GM12865 (cell line): ENCODE measurements at places on chromosomes 2 and 18.
A peak's percentile ranks its signal among the peaks of the same experiment; 100 is the strongest.

DNA sequence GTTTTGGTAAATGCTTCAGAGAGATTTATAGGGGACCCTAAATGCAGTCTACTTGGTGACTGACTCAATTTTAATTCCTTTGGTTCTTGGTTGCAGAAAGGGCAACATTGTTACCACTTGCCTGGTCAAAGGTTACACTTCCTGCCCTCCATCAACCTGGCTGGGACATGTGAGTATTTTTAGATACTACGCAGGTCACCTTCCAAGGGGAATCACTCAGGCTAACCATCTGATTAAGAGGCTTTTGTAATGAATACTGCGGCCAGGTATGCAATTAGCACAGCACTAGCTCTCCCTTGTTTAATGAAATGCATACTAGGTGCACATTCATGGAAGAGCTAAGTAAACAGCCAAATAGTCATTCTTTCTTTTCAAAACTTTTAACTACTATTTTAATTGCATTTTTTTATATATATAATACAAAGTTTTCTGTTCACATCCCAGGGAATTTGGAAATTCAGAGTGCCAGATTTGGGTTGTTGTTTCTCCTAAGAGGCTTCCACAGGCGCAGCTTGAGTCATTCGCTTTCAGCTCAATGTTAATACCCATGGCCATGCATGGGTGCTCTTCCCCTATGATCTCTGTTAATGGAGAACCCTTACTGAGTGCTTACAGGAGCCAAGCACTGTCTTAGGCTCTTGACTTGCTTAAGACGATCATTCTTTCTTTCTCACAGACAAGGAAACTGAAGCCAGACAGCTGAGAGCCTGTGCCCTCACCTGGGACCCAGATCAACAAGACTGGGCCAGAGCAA, 152.2 kb downstream of the MTX2 start:
- DNase-seq = no peak

DNA sequence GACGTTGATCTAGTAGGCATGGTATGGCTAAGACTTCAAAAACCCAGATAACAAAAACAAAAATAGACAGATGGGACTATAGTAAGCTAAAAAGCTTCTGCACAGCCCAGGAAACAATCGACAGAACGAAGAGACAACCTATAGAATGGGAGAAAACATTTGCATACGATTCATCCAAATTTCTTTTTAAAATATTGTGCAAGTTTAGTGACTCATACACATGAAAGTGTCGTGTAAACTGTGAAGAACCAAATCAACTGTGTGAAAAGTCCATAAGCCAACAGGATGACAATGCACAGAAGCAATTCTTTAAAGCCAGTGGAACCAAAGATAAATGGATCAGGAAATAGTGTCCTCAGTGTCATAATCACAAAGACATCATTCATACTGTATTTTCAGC, 671.1 kb downstream of the RNF144A start:
- DNase-seq = no peak

DNA sequence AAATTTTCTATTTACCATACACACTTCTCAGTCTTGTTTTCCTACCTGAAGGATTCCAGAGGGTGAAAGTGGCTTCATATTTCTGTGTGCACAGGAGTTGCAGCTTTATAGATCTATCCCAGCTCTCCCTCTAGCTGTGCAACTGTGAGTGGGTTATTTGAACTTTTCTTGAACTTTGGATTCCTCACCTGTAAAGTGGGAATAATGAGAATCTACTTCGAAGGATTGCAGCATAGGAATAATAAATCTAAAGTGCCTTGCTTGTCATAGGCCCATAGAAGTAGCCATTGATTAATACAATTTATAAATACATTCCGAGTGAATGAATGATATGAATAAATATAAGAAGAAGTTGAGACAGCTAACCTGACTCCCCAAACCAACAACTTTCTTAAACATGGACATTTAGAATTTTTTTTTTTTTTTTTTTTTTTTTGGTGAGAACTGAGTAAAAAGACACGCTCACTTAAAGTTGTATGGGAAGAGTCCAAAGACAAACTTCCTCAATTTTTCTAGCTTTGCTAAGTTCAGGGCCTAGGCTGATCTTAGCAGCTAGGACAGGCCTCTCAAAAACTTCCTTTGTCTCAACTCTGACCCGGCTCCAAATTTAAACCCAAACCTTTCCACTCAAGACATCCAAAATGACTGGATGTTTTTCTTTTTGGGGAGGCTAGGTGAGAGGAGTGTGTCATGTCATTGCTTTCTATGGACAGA, 203.3 kb upstream of the FBXO11 start:
- DNase-seq = no peak

DNA sequence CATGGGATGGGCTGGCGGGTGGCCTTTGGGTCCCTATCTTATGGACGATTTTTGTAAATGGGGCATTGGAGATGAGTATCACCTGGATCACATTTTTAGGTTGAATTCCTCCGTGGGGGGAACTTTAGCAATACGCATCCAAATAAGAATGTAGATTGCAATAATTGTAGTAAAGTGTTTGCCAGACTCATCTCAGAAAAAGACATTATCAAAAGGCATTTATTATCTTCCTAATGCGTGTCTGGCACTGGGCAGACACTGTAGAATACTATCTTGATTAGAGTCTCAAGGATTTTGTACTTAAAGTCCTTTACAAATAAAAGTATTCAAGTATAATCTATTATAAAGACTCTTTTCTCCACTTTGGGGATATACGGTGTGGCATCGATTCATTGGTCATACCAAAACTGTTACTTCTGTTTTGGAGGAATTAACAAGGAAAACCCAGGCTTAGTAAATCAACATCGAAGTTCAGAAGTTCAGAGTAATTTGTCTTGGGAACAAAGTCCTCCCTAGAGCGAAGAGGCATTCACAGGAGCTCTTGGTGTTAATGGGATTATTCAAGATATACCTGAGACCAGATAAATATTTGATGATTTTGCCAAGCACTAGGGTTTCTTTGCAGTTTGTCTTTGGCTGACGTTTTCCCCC, 578 bp upstream of the ACKR3 start:
- no peak for DNase-seq

DNA sequence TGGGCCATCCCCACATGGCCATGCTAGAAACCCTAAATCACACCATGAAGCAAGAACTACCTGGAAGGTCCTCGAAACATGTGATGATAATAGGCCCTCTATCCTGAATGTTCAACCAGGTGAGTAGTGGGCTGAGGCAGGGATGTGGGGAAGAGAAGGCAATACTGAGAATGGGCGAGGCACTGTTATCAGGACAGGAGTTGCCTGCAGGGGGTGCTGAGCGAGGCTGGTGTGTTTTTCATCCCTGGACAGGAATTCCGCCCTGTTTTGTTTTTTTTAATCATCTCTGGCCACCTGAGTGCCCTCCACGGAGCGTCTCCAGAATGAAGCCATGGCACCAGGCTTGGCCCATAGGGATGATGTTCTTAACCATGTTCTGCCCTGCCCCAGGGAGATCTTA, 103.0 kb upstream of the SOX11 start:
- DNase-seq = no peak

DNA sequence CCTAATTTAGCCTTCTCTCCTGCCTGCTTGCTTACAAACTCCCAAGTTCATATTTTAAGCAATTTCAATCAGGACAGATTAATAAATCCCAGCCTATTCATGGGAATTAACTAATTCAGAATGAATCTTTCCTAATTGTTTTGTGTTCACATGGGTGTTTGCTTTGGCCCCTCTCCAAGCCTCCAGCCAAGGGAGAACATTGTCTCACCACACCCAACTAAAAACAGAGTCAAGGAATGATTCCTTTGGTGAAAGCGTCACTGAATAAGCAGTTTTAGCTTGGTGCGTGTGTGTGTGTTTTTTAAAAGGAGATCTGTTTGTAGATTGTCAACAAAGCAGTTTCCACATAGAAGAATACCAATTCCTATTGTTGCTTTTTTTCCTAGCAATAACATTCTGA, 43.0 kb upstream of the DSG1 start:
- no peak for DNase-seq

- DNase-seq = no peak
These were observed 82.1 kb downstream of the BIN1 start for GRCh38 chr2:127024769-127025358.

- peak; percentile 43 for DNase-seq
These were observed 166.1 kb downstream of the SMAD7 start for GRCh38 chr18:48784656-48785055.

- DNase-seq = no peak
These were observed 122.5 kb downstream of the ERBB4 start for GRCh38 chr2:212416086-212416485.

DNA sequence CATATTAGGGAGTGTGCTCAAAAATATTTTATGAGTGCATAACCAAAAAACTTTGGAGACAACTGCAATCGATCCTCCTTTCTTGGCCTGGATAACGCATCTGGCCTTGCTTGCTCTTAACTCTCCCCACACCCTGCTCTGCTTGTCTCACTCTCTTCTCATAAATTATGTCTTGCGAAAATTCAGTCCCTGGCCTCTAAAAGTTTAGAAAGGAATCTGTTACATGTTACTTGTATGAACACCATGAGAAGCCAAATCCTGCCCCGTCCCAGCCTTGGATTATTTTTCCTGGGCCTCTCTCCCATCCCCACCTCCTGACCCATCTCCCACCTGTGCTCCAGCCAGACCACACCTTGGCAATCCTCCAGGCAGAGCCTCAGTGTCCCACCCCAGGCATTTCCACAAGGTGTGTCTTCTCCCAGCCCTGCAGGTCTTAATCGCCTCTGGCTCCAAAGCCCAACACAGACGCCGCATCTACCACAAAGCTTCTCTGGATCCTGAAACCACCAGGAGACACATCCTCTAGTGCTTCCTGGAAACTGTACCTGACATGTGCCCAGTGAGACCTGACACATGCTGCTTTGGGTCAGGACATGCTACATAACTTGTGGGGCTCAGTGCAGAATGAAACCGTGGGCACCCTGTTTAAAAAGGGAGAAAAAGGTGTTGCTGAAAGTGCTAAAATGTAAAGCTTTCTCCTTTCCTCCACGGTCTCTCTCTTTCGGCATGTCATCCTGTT, 99.6 kb upstream of the ST3GAL5 start:
- no peak for DNase-seq

GRCh38 chr2:148044322-148044721, 23.4 kb downstream of the MBD5 start:
- no peak for DNase-seq

DNA sequence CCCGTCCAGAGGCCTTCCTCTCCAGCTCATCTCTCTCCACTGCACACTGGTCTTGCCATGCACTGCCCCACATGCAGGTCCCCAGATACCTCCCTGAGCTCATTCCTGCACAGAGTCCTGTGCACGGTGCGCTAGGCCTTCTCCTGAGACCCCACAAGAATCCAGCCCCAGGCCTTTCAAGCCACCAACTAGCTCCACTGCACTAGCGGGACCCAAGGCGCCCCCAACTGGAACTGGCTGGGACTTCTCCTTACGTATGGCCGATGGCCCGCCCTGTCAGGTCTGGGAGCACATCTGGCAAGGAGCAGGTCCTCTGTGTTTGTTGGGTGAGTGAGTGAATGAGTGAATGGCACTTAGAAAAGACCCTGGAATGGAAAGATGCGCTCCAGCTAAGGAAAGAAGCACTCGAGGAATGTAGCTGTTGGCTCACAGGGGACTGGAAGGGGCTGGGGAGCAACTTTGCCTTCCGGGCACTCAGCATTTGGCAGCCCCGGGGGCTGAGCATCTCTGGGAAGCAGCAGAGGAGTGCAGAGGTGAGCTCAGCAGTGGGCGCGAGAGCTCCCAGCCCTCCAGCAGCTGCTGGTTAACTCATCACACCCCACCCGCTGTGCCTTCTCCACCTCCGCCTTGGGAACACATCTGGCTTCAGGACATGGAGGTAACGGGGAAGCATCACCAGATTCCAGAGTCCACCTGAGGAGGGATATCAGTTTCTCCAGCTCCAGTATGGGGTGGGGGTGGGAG, 223.1 kb downstream of the GLI2 start:
- DNase-seq = no peak

DNA sequence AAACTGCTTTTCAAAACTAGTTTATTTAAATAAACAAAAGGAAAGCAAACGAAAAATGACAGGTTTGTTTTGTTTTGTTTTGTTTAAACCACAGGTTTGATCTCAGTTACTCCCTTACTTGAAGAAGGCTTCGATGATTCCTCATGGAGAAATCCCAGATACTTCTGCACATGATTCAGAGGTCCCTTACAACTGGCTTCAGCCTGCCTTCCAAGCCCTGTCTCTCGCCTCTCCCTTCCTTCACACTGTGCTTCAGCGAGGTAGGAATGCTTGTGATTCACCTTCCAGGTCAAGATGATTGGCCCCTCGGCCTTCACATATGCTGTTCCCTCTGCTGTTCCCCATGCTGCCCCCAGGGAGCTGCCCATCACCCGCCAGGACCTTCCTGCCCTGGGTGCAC, 104.1 kb upstream of the ITGA6 start:
- DNase-seq = no peak

GRCh38 chr18:6363216-6363615, 51.5 kb downstream of the L3MBTL4 start:
- DNase-seq = peak; percentile 82

GRCh38 chr2:49928551-49928950, 774.2 kb upstream of the FSHR start:
- DNase-seq = no peak

GRCh38 chr2:24021122-24021998, 11.5 kb downstream of the MFSD2B start:
- DNase-seq = peak; percentile 28

DNA sequence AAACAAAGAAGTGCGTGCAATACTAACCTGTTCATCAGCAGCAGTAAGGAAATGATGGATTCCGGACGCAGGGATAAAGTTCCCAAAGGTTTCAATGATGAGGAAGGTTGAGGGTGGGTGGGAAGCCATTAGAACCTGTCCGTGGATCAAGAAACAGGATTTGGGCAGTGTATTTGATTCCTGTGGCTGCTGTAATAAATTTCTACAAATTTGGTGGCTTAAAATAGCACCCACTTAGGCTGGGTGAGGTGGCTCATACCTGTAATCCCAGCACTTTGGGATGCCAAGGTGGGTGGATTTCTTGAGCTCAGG, 5.1 kb upstream of the SDC1 start:
- DNase-seq = no peak

GRCh38 chr2:70557171-70557838, 3.7 kb upstream of the TGFA start:
- no peak for DNase-seq

DNA sequence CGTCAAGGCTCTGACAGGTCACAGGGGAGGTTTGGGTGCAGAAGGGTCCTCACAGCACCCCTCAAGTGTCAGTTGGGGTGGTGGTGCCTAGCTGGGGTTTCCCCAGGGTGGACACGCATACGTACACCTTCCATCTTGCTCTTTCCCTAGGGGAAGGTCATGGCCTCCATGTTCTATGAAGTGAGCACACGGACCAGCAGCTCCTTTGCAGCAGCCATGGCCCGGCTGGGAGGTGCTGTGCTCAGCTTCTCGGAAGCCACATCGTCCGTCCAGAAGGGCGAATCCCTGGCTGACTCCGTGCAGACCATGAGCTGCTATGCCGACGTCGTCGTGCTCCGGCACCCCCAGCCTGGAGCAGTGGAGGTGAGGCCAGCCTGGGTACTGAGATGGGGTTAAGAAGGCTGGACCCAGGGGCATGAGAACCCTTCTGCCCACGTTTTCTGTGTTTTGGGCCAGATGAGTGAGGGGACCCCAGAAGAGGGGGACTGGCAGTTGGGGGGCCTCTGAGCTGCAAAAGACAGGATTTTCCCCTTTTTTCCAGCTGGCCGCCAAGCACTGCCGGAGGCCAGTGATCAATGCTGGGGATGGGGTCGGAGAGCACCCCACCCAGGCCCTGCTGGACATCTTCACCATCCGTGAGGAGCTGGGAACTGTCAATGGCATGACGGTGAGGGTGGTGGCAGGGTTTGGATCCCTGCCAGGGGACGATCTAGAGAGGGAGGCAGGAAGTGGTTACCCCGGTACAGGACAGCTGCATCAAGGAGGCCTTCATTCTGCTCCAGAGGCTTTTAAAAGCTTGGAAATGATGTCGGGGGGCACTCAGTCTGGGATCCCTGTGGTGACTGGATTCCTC, 20.9 kb downstream of the SLC30A3 start:
- no peak for DNase-seq

GRCh38 chr2:32278478-32278853, 762 bp downstream of the YIPF4 start:
- no peak for DNase-seq
